Esophagus muscularis mucosa (tissue), 4 donors: ENCODE measurements at places on chromosomes 6 and 20. TPM values are rescaled to one million over a fixed set of nuclear protein-coding genes. Genes with fewer than 3 reads are reported as not detected.

Gene RUNX2
- total RNA-seq, result 1.5 TPM

DNA sequence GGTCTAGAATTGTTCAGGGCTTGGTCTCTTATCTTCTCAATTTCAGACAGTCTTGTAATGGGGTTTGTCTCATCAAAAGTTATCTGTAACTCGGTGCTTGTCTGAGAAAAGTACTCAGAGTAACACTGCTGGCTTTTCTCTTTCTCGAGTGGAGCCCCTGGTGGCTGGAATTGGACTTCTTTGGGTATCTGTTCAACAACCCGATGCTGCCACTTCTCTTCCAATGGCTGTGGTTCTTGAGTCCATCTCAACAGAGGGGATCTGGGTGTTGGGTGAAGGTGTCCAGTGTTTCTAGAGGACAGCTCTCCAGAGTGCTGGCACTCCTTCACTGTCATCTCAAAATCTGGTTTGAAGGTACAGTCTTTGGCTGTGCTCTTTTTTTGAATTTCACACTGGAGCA, 24.6 kb downstream of the DST start:
- H3K27me3 ChIP-seq, result no peaks in the 10 kb centered on the region
- no peak overlapping the region for H3K4me3 ChIP-seq
- no peak for DNase-seq
- H3K36me3 ChIP-seq, result peaks cover 88% of the 10 kb centered on the region

Gene POU5F1
- total RNA-seq, result 1.3 TPM

Gene KHDC3L
- not detected for total RNA-seq

DNA sequence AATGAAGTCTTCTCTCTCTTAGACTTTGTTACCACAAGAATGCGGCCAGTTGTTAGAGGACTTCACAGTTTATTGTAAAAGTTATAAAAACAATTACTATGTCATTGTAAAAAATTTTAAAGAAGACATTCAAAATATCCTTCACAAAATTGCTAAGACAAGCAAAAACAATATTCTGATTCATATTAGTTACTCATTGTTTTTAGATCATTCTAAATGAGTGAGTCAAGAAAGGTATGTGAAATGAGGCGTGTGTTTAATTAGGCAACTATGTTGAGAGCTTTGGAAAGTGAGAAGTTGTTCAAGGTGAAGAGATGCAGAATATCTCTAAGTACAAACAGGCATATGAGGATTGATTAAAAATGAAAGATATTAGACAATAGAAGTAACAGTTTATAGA, 875.3 kb downstream of the EYS start:
- no peak overlapping the region for H3K27ac ChIP-seq
- no peak for DNase-seq
- no peaks in the 10 kb centered on the region for H3K36me3 ChIP-seq
- no peak overlapping the region for H3K4me3 ChIP-seq

DNA sequence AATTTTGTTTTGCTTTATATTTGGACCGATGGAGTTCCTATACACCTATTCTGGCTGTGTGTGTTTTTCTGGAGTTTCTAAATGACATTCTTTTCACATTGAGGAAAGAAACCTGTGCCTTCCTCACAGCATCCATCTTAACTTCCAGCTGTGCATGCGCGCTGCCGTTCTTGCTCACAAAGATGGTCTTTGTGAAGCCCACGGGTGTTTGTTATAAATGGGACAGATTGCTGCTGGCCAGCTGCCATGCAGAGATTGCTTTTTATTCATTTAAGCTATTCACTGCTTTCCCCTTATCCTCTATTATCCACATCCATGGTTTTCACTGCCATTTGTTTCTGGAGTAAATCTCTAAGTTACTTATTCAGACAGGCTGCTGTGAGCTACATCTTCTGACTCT, 54.2 kb downstream of the SYNDIG1 start:
- no peak overlapping the region for H3K4me3 ChIP-seq
- no peaks in the 10 kb centered on the region for H3K27me3 ChIP-seq
- no peaks in the 10 kb centered on the region for H3K36me3 ChIP-seq
- no peak overlapping the region for H3K27ac ChIP-seq
- H3K4me1 ChIP-seq, result no peaks in the 10 kb centered on the region
- peak; percentile 5 for DNase-seq

DNA sequence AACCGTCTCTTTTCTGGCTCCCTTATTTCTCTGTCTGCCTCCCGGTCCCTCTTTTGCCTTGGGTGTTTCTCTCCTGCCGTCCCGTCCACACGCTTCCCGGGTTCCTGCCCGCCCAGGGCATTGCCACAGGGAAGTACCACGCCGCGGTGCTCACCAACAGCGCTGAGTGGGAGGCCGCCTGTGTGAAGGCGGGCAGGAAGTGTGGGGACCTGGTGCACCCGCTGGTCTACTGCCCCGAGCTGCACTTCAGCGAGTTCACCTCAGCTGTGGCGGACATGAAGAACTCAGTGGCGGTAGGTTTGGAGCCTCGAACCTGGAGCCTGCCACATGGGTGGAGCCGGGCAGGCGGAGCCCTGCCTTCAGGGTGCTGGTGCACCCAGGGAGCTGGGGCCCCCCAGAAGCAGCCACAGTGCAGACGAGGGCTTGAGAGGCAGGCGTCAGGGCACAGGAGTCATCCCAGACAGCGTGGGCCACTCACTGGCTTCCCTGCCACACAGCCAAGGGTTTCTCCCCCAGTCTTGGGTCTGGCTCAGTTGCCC, 21.3 kb downstream of the NPEPL1 start:
- H3K27me3 ChIP-seq, result no peaks in the 10 kb centered on the region
- no peaks in the 10 kb centered on the region for H3K4me1 ChIP-seq
- peak; percentile 78 for DNase-seq
- peaks cover 28% of the 10 kb centered on the region for H3K36me3 ChIP-seq
- no peak overlapping the region for H3K4me3 ChIP-seq

DNA sequence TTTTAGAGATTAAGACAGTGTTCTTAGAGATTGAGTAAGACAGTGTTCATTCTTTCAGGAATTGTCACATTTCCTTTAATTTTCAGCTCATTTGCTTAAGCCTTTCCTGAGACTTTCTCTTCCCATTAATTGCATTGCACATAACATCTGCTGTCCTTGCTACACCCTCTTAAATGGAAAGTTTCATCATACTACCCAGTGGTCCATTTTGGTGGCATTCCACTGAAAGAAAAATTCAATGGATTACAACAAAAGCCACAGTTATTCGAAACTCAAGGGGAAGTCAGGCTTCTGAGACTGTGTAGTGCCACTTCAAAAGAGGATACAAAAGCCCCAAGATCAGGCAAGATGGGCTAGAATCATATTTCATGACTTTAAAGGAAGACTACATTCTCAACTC, 64.0 kb downstream of the RSPO3 start:
- no peaks in the 10 kb centered on the region for H3K36me3 ChIP-seq
- no peak for DNase-seq
- no peaks in the 10 kb centered on the region for H3K27me3 ChIP-seq
- no peak overlapping the region for H3K4me3 ChIP-seq
- H3K4me1 ChIP-seq, result no peaks in the 10 kb centered on the region

Gene KCNB1
- total RNA-seq, result 54.4 TPM

GRCh38 chr6:47235421-47235820, 74.3 kb downstream of the TNFRSF21 start:
- peaks cover 28% of the 10 kb centered on the region for H3K36me3 ChIP-seq
- H3K27ac ChIP-seq, result no peak overlapping the region
- peaks cover 12% of the 10 kb centered on the region for H3K4me1 ChIP-seq
- no peak for DNase-seq

- no peaks in the 10 kb centered on the region for H3K4me1 ChIP-seq
- H3K27ac ChIP-seq, result no peak overlapping the region
- H3K36me3 ChIP-seq, result no peaks in the 10 kb centered on the region
- DNase-seq, result no peak
- H3K4me3 ChIP-seq, result no peak overlapping the region
- H3K27me3 ChIP-seq, result peaks cover 25% of the 10 kb centered on the region
These were observed 33.1 kb upstream of the NOP56 start for GRCh38 chr20:2619337-2619736.

Gene NANP
- 3.9 TPM for total RNA-seq

Gene TMEM244
- total RNA-seq, result not detected

DNA sequence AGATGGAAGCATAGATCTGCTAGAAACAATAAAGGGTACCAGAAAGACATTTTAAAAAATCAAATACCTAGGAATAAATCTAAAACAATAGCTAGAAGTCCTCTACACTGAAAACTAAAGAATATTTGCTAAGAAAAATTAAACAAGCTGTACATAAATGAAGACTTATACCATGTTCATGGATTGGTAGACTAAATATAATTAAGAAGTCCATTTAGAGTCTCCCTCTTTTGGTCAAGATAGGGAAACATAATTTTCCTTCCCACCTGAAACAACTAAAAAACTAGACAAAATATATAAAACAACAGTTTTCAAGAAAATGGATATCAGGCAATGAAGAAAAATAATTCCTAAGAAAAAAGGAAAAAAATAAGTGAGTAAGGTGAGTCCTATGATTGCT, 120.0 kb upstream of the TAB2 start:
- H3K4me1 ChIP-seq, result no peaks in the 10 kb centered on the region
- H3K4me3 ChIP-seq, result no peak overlapping the region
- H3K27ac ChIP-seq, result no peak overlapping the region
- no peaks in the 10 kb centered on the region for H3K27me3 ChIP-seq
- no peaks in the 10 kb centered on the region for H3K36me3 ChIP-seq

DNA sequence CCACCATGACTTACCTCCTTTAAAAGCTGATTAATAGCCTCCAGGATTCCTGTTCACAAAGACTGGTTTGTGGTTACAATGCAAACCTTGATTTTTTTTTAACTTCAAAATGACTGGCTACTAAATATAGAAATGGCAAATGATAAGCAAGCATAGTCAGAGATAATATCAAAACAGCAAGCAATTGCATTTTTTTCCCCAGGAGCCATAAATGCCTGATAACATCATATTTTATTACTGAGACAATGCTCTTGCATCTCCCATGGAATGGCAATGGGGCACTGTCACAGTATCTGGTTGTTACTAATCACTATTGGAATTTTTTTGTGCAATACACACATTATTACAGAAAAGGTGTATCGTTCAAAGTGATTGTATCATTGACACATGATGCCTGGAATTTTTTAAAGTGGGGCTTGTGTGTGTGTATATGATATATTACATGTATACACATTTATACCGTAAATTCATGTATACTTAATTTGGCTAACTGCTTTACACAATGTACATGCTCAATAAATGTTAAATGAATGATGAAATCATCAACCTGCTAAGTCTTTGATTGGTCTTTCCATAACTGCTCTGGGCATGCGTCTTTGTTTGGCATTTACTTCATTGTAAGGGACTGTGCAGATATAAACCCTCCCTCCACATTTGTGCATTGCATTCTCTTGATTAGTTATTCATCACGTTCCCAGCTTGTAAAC, 980 bp upstream of the SALL4 start:
- no peaks in the 10 kb centered on the region for H3K27me3 ChIP-seq
- H3K4me1 ChIP-seq, result peaks cover 17% of the 10 kb centered on the region
- no peaks in the 10 kb centered on the region for H3K36me3 ChIP-seq
- H3K27ac ChIP-seq, result no peak overlapping the region
- no peak for DNase-seq
- no peak overlapping the region for H3K4me3 ChIP-seq

- H3K36me3 ChIP-seq, result no peaks in the 10 kb centered on the region
- peak within 1 kb of the TSS; percentile 98 for H3K27ac ChIP-seq
- DNase-seq, result peak; percentile 99
- peaks cover 33% of the 10 kb centered on the region for H3K4me1 ChIP-seq
These were observed at the start of gene TBX18 for GRCh38 chr6:84764332-84765049. TBX18 (minus strand) TSS chr6:84764598; CDS start chr6:84764181, 417 bp downstream.

DNA sequence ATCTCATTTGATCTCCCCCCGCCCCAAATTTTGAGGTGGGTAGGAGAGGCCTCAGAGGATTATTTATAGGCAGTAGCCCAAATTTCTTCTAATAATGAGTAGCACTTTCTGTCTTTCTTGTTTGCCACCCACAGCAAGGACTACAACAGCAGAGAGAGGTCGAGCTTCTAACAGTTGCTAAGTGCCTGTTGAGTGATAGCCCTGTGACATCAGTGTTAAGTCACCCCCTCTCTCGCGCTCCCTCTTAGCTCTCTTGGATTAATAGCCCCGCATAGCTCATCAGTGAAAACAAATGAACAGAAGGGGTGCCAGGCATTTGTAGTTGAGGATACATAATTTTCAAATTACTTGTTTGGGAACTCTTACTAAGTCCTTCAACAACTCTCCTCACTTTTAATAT, 3.5 kb downstream of the ANKRD60 start:
- no peaks in the 10 kb centered on the region for H3K27me3 ChIP-seq
- no peak overlapping the region for H3K27ac ChIP-seq
- H3K4me1 ChIP-seq, result peaks cover 11% of the 10 kb centered on the region
- no peak for DNase-seq

Gene TRIM10
- total RNA-seq, result not detected

GRCh38 chr20:56629464-56630085, 469 bp downstream of the TFAP2C start:
- H3K4me1 ChIP-seq, result peaks cover 65% of the 10 kb centered on the region
- H3K36me3 ChIP-seq, result no peaks in the 10 kb centered on the region
- DNase-seq, result no peak
- peak overlapping the region; percentile 57 for H3K4me3 ChIP-seq

Gene LHFPL5
- total RNA-seq, result not detected

DNA sequence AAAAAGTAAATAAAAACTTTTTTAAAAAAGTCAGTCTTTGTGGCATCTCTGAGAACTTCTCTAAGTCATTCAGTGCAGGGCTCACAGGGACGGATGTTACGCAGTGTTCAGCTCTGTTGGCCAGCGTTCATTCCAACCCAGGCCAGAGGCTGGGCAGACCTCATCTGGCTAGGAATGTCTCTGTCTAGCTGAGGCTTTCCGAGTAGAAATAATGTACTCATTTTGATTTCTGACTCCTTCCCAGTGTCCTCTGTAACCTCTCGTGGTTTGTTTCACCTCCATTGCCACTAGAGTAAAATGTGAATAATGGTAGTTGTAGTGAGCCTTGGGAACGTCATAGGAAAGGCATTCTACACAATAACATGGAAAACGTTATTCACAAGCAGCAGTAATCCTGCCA, 135.1 kb downstream of the TMEM242 start:
- H3K4me1 ChIP-seq, result peaks cover 6% of the 10 kb centered on the region
- H3K4me3 ChIP-seq, result no peak overlapping the region
- H3K27ac ChIP-seq, result peak overlapping the region; percentile 73
- H3K36me3 ChIP-seq, result peaks cover 29% of the 10 kb centered on the region
